ENCODE measurements at places on chromosomes 6 and 20.

GRCh38 chr20:57389695-57390603, 1.2 kb upstream of the RBM38 start:
- DNase-seq, result no peak

DNA sequence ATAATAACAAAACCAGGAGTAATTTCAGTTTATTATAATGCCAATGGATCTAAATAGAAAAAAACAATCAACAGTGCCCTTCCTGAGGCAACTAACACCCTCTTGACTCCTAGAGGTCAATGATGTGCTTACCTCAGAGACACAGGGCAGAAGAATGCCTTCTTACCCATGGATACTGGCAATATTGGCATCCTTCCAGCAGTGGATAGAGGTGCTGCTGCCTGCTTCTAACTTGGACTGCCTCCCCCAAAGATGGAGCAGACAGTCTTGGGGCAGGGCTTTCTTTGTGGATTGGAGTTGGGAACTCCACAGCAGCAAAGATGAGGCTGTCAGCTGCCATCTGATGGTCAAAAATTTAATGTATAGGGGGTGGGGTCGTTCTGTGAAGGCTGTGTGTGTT, 78.7 kb downstream of the AK9 start:
- DNase-seq, result no peak

GRCh38 chr6:133697666-133698065, 191.2 kb upstream of the TCF21 start:
- DNase-seq, result no peak

DNA sequence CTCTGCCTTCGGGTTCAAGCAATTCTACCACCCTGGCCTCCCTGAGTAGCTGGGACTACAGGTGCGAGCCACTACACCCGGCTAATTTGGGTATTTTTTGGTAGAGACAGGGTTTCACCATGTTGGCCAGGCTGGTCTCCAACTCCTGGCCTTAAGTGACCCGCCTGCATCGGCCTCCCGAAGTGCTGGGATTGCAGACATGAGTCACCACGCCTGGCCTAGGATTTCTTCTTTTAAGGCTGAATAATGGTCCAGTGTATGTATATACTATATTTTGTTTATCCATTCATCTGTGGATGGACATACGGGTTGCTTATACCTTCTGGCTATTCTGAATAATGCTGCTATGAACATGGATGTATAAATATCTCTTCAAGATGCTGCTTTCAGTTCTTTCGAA, 17.1 kb downstream of the RIOK1 start:
- DNase-seq, result no peak

GRCh38 chr6:168472363-168472762, 31.4 kb downstream of the SMOC2 start:
- DNase-seq, result no peak

GRCh38 chr6:40894962-40895799, 143.8 kb downstream of the UNC5CL start:
- DNase-seq, result no peak

- DNase-seq, result no peak
These were observed 61.1 kb downstream of the TMEM170B start for GRCh38 chr6:11598687-11599086.

DNA sequence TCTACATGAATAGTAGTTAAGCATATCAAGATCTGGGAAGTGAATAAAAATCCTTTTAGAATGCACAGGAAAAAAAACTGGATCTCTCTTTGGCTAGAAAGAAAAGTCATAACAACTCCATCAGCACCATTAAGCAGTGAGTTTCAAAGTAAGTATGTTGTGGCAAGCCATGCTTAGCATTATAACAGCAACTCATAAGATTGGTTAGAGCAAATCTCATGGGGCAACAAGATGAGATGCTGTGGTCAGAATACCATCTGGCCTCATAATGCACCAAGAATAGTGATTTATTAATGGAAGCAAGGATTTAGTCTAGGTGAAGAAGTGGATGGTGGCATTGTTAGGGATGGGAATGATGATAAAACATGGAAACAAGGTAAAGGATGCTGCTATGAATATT, 159.4 kb downstream of the PHF3 start:
- no peak for DNase-seq

- peak; percentile 32 for DNase-seq
These were observed 25.3 kb upstream of the SLCO4A1 start for GRCh38 chr20:62616728-62617621.

GRCh38 chr6:6614983-6615349, 26.4 kb downstream of the LY86 start:
- no peak for DNase-seq

DNA sequence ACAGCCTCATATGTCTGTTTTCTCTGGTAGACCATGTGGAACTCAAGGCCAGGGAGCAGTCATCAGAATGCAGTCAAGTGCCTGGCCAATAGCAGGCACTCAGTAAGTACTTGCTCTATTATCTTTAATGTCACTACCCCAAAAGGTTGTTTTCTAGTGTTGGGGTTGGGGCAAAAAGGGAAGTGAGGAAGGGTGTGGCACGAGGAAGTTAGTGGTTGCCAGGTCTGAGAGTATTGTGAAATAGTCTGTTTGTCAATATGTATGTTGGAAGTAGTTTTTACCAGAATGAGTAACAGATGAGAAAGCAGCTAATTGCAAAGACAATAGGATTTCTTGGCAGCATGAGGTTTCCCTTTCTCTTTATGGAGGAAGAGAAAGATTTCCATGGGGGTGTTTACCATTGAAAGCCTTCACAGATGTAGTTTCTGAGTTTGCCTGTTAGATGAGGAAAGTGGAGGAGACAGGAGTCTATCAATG, 59.5 kb upstream of the ARMH2 start:
- DNase-seq, result no peak

GRCh38 chr6:141957271-141957670, 175.5 kb upstream of the GJE1 start:
- DNase-seq, result no peak

DNA sequence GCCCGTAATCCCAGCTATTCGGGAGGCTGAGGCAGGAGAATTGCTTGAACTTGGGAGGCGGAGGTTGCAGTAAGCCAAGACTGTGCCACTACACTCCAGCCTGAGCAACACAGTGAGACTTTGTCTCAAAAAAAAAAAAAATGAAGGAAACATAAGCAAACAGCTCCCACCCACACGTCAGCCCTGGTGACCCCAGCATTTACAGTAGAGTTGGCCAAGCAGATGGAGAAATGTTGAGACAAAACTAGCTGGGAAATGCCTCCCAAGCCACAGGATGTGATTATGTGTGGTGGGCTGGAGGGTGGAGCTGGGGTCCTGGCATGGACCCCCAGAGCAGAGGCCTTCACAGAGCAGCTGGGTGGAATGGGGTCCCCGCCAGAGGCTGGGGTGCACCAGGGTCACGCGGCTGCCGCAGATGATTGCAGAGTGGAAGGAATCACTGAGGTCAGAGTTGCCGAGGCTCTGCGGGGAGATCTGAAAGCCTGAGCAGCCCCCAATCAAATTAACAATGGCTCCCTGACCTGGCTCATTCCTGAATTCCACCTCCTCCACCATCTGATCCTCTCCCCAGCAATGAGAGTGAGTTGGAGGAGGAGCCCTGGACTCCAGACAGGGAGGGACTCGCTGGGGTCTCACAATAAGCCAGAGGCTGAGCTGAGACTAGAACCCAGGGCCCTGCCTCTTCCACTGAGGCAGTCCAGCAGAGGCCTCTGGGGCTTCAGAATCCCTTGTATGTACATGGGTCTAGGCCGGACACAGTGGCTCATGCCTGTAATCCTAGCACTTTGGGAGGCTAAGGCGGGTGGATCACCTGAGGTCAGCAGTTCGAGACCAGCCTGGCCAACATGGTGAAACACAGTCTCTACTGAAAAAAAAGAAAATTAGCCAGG, 34.7 kb upstream of the TGM2 start:
- no peak for DNase-seq

DNA sequence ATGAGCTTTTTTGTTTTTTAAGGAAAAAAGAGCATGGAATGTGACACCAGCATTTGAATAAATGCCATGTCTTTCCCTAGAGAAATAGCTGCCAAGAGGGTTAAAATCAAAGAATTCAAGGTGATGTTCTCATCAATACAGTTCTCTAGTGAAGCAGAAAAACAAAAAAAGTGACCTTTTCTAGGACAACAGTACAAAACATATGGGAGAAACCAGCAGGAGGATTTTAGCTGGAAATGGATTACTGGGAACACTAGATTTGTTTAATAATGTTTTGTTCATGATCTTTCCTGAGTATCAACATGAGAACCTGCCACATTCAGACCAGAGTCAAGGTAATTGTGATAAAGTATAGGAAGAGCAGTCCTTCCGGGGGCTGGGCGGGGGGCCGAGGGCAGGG, 372.2 kb downstream of the LMBRD1 start:
- DNase-seq, result no peak

DNA sequence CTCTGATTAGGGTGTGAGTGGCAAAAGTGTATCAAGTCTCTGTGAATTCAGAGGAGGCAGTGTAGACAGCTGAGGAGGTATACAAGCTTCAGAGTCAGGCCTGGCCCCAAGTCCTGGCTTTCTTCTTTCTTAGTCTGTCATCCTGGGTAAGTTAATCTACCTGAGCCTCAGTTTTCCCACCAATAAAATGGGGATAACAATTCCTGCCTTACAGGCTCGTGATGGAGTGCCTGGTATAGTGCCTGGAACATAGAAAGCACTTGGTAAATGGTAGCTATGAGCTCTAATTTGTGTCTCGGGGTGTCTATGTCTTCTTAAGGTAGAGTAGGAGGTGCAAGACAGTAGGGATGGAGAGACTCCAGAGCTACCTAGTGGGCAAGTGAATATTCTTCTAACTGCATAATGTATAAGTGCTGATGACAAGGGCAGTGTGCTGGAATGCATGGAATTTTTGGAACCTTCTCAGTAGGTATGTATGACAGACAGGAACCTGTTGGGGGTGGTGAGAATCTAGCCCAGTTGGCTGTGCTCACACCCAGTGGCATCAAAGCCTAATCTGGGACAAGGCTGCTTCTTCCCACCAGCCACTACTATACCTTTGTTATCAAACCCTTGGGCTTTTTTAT, 4.0 kb upstream of the SCUBE3 start:
- no peak for DNase-seq
